ENCODE measurements at places on chromosomes 2 and 18. TPM values are rescaled to one million over a fixed set of nuclear protein-coding genes. Genes with fewer than 3 reads are reported as not detected.

DNA sequence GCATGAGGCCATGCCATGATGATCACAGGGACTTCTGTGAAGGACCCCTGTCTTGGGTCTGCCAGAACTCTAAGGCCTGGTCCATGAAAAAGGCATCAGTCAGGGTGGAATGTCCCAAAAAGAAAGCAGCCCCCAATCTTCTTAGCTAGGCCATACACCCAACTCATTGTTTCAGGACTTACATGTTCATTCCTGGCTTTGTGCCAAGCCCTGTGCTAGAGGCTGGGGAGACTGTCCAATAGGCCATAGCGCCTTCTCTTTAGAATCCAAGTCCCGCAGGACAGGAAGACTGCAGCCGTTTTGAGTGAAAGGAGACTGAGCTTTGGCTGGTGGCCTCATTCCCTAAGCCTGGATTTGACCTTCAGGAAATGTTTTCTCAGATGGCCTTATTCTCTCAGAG, 247.3 kb downstream of the PRKCE start:
- no peak for DNase-seq

DNA sequence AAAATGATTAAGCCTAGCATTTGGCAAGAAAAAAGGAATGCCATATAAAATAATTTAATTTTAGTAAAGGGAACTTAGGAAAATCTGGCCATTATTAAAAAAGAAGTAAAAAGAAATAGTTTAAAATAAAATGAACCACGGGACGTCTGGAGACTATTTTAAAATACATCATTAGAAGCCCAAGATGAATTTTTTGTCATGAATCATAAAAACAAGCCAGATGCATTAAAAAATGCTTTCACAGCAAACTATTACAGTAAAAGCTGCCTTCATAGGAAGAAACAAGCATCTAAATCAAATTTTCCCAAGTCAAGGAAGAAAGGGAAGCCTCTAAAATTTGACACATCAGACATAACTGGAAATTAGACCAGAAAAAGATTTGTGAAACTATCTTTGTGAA, 33.0 kb downstream of the COL5A2 start:
- no peak for DNase-seq

DNA sequence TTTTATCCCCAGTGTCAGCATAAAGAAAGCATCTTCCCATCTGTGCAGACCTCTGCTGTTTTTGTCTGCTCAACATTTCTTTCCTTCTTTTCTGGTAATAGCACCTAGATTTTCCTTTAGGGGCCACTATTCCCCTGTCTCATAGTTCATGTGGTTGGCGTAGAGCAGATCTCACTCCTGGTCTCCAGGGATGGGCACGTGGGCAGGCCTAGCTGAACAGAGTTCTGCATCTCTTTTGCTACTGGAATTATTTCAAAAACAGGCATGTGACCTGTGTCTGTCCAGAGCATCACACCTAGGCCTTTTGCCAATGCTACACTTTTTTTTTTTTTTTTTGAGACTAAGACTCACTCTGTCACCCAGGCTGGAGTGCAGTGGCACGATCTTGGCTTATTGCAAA, 17.7 kb upstream of the ICOS start:
- DNase-seq, result no peak

- DNase-seq, result no peak
Observed at GRCh38 chr2:174594456-174594855, 3.1 kb downstream of the WIPF1 start.

- no peak for DNase-seq
Observed at GRCh38 chr2:159126432-159127022, 158.1 kb downstream of the TANC1 start.

DNA sequence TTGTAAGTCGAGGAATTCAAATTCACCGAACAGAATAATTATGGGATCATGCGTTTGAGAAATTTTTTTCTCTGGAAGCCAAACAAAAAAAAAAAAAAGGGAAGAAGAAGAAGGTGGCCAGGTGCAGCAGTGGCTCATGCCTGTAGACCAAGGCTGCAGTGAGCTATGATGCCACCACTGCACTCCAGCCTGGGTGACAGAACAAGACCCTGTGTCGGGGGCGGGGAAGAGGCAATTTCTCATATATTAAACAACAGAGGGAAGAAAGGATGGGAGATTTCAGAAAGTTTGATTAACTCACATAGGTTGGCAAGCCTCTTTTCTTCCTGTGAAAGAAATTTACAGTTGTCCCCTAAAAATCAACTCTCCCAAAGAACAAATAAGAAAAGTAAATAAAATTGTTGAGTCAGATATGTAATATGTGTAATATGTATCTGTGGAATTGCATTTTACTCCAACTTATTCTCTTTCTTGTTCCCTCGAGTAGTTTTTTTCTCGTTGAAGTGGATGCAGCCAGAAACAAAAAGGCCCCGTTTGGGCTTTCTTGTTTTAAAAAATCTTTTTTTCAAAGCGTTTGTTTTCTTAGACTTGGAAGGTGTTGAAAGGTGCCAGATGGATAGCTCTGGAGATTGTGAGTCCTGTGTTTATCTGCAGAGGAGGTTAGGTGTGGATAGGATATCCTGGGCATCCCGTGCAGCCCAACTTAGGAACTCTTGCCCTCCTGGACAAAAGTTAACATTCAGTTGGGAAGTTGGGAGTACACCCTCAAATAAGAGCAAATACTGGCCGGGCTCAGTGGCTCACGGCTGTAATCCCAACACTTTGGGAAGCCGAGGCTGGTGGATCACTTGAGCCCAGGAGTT, 25.4 kb upstream of the FMNL2 start:
- no peak for DNase-seq

GRCh38 chr2:212912445-212913103, 238.8 kb downstream of the IKZF2 start:
- DNase-seq, result no peak

HMSD gene
- not detected for total RNA-seq

DNA sequence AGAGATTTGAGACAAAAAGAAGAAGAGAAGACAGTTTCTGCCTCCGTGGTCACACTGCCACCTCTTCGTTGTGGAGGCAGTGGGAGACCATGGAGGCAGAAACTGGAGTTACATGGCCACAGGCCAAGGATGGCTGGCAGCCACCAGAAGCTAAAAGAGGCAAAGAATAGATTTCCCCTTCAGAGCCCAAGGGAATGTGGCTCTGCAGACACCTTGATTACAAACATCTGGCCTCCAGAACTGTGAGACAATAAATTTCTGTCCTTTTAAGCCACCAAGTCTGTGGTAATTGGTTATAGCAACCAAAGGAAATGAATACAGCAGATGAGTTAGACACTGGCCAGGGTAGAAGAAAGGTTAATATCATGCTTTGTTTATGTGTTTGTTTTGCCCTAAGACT, 420.4 kb upstream of the LYPD1 start:
- no peak for DNase-seq

DNA sequence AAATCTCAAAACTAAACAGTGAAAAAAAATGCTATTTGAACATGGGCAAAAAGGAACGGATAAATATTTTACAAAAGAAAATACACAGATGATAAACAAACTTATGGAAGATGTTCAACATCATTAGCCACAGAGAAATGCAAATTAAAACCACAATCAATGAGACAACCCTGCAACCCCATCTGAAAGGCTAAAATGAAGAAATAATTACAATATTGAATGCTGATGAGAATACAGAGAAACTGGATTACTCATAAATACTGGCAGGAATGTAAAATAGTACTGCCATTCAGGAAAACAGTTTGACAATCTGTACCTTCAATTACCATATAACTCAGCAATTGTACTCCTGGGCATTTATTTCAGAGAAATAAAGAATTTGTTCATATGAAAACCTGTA, 193.1 kb upstream of the UBE2E3 start:
- no peak for DNase-seq

DNA sequence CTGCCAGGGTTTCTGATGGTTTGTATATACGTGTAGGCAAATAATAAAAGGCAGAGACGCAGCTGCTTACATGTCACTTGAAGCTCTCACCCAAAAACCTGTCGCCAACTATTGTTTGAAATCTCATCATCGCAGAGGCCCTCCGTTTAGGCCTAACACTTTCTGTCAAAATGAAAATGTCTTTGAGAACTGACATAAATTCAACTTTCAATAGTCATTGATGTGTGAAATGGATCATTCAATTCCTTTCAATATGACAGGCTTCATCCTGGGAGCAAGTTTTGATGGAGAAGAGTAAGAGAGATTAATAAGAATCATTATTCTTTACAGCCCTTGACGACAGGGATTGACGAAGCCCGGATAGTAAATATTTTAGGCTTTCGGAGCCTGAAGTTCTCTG, 2.7 kb downstream of the ACTG2 start:
- no peak for DNase-seq

DNA sequence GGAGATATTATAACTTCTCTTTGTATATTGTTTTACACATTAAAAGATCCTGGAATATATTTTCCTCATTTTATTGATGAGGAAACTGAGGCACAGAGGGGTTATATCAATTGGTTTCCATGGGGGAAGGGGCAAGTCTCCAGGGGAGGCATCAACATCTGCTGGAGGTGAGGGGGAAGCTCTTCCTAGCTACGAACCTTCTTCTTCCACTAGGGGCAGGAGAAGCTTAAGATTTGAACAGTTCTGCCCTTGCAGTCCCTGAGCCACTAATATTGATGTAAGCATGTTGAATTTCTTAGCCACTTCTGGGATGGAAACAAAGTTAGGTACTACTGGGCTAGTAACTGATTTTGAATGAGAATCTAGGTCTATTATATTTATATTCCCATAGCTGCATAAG, 140.1 kb upstream of the AQP4 start:
- DNase-seq, result no peak

SLC5A7 gene
- not detected for total RNA-seq

RAB12 gene
- 145 TPM for total RNA-seq

FBXO15 gene
- total RNA-seq, result 0.30 TPM

DNA sequence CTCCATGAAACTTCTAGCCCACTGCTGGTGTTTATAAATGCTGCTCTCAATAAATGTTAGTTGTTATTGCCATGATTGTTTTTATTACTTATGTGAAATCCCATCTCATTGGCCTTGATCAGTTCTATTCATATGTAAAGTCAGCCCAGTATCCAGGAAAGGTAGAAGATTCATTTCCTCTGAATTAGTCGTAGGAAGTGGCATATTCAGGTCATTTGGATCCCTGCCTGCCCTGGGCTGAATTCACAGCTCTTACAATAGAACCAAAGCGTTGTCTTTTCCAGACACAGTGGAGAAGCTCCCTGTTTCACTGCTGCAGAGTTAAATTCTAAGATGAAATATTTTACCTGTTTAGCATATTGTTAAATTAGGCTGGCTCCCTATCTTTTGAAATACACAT, 70.3 kb downstream of the MAIP1 start:
- no peak for DNase-seq
